ENCODE measurements at places on chromosomes 16 and 17.

DNA sequence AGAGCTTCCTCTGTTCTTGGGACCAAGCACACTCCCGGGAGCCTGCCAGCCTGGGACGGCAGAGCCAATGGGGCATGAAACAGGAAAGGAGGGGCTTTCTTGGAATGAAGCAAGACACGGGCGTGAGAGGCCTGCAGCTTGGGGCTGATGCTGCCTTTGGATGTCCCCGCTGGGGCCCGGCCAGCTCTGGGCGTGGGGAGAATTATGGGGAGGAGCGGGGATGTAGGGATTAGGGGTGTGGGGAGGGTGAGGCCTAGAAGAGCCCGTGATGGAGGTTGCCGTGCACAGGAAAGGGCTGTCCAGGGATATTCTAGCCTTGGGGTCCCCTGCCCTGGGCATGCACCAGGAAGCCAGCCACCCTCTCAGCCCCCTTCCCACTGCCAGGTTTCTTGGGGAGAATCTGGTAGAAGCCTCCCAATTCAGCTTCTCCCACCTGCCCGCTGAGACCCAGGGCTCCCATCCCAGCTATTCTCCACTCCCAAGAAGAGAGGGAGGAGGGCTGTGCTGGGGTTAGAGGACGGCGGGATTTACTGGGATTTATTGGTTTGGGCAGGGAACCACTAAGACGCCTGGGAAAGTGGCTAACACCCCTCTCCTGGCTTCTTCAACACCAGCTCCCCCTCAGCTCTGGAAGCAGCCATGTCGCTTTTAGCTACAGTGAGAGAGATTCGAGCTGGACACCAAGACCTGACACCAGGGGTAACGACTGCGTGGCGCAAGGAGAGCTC is 20.0 kb upstream of the NXPH3 start:
- H3K27me3 ChIP-seq = peaks cover 4% of the 10 kb centered on the region
- DNase-seq = no peak
- H3K27ac ChIP-seq = peak overlapping the region; percentile 26
- H3K4me3 ChIP-seq = no peak overlapping the region

GRCh38 chr17:7982173-7982572 is 20.2 kb upstream of the GUCY2D start:
- no peak overlapping the region for H3K4me3 ChIP-seq
- no peak overlapping the region for H3K27ac ChIP-seq
- H3K36me3 ChIP-seq = no peaks in the 10 kb centered on the region
- H3K27me3 ChIP-seq = peaks cover 21% of the 10 kb centered on the region
- no peak for DNase-seq
- no peaks in the 10 kb centered on the region for H3K4me1 ChIP-seq

DNA sequence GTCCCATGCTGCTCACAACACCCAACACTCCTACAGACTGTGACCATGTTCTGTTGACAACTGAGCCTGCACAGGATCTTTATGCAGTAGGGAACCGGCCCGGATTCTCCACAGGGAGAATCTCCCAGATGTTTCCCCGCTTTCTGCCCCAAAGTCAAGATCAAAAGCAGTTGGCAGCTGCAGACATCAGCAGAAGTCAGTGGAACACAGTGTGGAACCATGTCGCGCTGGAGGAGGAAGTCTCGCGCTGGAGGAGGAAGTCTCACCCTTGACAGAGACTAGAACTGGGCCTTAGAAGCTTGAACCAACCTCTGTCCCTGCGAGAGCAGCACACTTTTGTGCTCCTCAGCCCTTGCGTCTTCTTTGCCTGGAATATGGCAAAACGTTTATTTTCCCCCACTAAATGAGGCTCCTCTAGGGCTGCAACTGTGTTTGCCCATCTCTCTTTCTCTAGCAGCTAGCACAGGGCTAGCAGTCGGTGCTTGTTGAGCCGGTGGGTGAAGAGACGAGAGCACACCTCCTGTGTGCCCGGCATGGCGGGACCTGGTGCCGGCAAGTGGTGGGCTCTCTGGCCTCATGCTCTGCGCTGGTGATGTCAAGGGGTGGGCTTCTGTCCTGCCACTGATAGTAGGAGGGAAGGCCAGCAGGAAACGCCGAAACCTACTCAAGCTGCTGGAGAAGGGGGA is 2.1 kb upstream of the MRC2 start:
- H3K36me3 ChIP-seq = peaks cover 7% of the 10 kb centered on the region
- H3K4me3 ChIP-seq = no peak overlapping the region
- DNase-seq = no peak
- H3K4me1 ChIP-seq = peaks cover 16% of the 10 kb centered on the region
- peaks cover 32% of the 10 kb centered on the region for H3K27me3 ChIP-seq

DNA sequence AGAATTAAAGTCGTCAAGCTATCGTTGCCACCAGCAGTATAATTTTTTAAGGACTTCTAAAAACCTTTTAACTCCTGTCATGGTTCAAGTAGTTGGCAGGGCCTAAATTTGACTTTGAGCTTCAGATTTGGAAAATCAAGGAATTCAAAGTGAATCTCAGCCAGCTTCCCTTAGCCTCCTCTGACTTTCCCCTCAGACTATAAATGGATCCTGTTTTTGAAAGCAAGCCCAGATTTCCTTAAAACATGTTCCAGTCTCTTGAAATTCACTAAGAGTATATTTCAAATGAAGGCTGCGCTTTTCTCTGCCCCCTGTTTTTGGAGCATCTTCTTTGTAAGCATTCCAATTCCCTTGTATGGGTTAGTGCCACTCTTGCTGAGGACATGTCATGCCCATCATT is 101.8 kb upstream of the CDH8 start:
- no peaks in the 10 kb centered on the region for H3K36me3 ChIP-seq
- H3K27ac ChIP-seq = no peak overlapping the region
- no peak overlapping the region for H3K4me3 ChIP-seq
- no peak for DNase-seq

DNA sequence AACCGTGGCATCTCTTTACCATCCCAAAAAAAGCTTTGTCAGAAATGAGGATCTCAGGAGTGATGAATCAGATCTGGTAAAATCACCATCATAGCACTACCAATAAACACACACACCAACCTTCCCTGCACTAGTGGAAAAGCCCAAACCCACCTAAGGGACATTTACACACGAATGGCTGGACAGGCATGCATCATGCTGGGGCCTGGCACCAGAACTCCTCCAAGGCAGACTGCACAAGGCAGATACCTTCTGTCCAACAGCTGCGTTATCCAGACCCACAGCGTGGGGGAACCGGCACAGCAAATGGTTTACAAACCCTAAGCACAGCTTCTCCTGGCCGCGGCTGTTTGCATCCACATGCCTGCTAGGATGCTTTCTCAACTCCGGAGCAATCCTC is 2.8 kb downstream of the ASIC2 start:
- no peak for DNase-seq
- H3K27ac ChIP-seq = no peak overlapping the region
- no peaks in the 10 kb centered on the region for H3K36me3 ChIP-seq
- H3K4me3 ChIP-seq = no peak overlapping the region
- peaks cover 63% of the 10 kb centered on the region for H3K27me3 ChIP-seq

- H3K4me1 ChIP-seq = no peaks in the 10 kb centered on the region
- no peak overlapping the region for H3K27ac ChIP-seq
- DNase-seq = no peak
- no peak overlapping the region for H3K4me3 ChIP-seq
- H3K27me3 ChIP-seq = peaks cover 10% of the 10 kb centered on the region
These were observed 125.7 kb upstream of the CDH5 start for GRCh38 chr16:66240631-66241395.

GRCh38 chr16:12336141-12336540 is 359.6 kb downstream of the SNX29 start:
- no peaks in the 10 kb centered on the region for H3K27me3 ChIP-seq
- H3K27ac ChIP-seq = no peak overlapping the region
- no peak for DNase-seq
- no peak overlapping the region for H3K4me3 ChIP-seq
- H3K36me3 ChIP-seq = no peaks in the 10 kb centered on the region

- peaks cover 44% of the 10 kb centered on the region for H3K36me3 ChIP-seq
- H3K27ac ChIP-seq = peak overlapping the region; percentile 97
- H3K4me1 ChIP-seq = peaks cover 55% of the 10 kb centered on the region
These were observed 618 bp downstream of the RUSF1 start for GRCh38 chr16:31507617-31507928.

DNA sequence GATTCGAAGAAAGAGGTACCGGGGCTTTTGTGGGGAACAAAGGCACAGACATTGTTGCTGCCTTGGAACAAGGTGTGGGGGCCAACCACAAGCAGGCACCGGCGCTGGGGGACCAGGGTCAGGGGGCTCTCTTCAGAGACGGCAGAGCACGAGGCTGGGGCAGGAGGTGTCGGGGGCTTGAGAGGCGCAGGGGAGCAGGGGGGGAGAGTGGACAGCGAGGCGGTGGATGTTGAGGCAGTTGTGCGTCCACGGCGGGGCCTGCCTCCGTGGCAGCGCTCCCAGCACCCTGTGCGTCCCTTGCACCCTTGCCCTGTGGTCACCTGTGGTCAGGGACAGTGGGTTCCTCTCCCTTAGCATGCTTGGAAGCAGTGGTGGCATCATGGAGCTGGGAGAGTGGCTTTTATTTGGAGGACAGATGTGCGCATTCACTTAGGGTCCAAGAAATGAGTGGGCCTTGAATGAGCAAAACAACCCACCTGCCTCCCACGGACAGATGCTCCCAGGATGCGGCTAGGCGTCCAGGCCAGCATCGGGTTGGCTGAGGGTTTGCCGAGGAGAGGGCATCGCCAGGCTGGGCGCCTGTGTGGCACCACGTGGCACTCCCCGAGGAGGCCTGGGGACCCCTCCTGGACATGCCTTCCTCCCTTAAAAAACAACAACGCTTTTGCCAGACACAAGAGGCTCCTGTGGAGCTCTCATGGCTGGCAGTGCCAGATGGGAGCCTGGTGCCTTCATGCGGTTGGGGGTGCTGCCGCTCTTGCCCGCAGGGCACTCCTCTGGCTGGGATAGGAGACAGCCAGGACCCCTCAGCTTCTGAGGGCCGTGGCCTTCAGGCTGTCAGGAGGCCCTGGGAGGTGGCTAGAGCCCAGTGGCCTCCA is 113.0 kb downstream of the BANP start:
- H3K27me3 ChIP-seq = no peaks in the 10 kb centered on the region
- no peak overlapping the region for H3K4me3 ChIP-seq
- no peak for DNase-seq
- H3K4me1 ChIP-seq = no peaks in the 10 kb centered on the region

DNA sequence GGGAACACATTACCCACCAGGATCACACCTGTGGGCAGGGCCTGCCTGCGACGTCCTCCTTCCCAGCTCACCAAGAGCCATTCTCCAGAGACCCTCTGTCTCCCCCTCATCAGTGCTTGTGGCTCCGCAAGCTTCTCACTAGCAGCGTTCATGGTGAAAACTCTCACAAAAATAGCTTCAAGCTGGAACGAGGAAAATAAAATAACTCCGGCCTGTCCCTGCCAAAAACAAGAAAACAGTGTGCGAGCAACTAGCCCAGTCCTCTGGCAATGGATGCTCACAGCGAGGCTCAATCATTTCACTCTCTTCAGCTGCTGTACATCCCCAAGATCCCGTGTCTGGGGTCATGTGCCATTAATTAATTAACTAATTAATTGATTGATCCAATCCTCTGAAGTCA is 18.0 kb downstream of the SPACA3 start:
- H3K27ac ChIP-seq = no peak overlapping the region
- no peaks in the 10 kb centered on the region for H3K4me1 ChIP-seq
- no peaks in the 10 kb centered on the region for H3K36me3 ChIP-seq
- H3K4me3 ChIP-seq = no peak overlapping the region
- no peaks in the 10 kb centered on the region for H3K27me3 ChIP-seq

DNA sequence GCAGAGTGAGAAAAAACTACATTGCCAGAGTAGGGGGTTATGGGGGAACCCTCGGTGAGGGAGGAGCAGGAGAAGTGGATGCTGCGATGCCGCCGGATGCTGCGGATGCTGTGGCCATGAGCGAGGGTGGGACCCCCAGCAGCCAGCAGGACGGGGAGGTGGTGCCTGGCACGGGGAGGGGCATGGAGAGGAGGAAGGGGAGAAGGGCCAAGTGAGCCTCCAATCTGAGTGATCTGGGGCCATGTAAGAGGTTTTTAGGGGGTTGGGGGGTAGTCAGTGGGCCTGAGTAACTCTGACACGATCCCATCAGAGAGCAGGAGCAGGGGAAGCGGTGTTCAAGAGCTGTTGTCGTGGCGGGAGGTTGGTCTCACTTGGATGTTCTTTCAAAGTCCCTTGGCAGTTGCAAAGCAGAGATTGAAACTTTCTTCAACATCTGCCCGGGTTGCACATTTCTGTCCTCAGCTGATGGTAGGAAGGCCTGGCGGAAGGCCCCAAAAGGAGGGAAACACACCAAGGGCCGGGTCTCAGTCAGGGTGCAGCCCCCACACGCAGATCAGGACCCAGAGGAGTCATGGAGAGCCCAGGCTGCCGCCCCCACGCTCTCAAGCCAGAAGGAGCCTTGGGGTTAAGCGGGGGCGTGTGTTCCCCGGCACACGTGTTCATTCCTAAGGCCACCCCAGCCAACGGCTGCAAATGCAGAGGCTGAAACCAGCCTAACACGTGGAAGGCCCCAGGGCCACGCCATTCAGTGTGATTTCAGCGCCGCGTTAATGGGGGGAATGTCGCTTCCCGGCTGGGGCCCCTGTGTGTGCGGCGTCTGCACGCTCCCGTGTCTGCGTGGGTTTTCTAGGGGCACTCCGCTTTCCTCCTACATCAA is 81.7 kb downstream of the ZDHHC7 start:
- H3K27me3 ChIP-seq = no peaks in the 10 kb centered on the region
- no peak overlapping the region for H3K4me3 ChIP-seq
- peaks cover 3% of the 10 kb centered on the region for H3K4me1 ChIP-seq
- no peak for DNase-seq

- no peaks in the 10 kb centered on the region for H3K27me3 ChIP-seq
- peaks cover 37% of the 10 kb centered on the region for H3K36me3 ChIP-seq
These were observed 756 bp downstream of the TAX1BP3 start for GRCh38 chr17:3667366-3668278.

- H3K4me3 ChIP-seq = no peak overlapping the region
- no peaks in the 10 kb centered on the region for H3K27me3 ChIP-seq
- H3K36me3 ChIP-seq = no peaks in the 10 kb centered on the region
- DNase-seq = no peak
These were observed 46.1 kb downstream of the ZNRF1 start for GRCh38 chr16:75044800-75045361.

DNA sequence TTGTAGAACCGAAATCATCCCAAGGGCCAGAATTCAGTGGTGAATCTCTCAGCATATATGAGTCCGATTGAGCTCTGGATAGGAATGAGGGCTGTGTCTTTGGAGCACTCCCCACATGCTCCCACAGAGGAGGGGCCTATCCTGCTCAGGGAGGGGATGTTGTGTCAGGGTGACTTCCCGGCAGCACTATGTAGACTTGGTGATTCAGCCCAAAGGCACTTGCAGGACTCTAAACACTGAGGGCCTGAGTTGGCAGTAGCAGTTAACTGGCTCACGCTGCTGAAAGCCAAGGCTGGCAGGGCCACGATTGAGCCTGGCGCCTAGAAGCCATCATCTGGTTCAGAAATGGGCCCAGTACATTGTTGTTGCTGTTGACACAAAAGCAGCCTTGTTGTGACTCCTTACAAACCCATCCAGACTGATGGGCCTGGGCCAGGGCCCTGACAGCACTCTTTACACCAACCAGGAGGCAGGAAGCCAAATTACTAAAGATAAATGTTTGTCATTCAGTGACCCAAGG is 31.9 kb downstream of the NMT1 start:
- peaks cover 92% of the 10 kb centered on the region for H3K36me3 ChIP-seq
- no peaks in the 10 kb centered on the region for H3K27me3 ChIP-seq
- H3K4me1 ChIP-seq = peaks cover 1% of the 10 kb centered on the region
- no peak overlapping the region for H3K4me3 ChIP-seq

Measured in activated T-cell treated with anti-CD3 and anti-CD28 coated beads, Interleukin-2, amount 50 U/mL, for 24 hours (primary cell).